Left renal cortex interstitium (tissue), 4 donors: ENCODE measurements at places on chromosomes 6 and 20. TPM values are rescaled to one million over a fixed set of nuclear protein-coding genes. Genes with fewer than 3 reads are reported as not detected.

Gene HINT3
- polyA plus RNA-seq: 31.8 TPM

- DNase-seq: no peak
Measured at GRCh38 chr20:25452333-25452732, 44.9 kb downstream of the GINS1 start.

Gene GABRR1
- 2.1 TPM for polyA plus RNA-seq

DNA sequence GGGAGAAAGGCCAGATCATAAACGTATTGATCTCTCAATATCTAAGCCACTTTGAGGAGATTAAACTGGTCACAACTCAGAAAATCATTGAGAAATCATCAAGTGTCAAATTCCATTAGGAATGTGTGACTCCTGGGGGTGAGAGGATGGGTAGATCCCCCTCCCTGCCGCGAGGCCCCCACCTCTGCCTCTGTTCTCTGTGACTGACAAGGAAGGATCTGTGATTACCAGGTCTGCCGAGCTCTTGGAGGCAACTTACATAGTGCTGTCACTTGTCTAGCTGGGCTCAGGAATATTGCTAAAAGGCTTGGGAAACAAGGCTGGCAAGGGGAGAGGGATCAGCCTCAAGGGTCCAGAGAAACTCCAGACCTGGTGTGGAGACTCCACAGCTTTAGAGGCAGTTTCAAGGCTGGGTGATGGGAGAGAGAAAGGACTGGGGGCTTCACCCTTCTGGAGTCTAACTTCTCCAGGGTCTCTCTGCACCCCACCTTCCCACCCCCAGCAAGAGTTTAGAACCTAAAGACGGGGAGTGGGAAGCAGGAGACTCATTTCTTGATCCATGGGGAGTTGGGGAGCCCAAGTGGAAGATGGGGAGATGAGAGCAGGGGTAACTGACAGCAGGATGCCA lies 11.6 kb upstream of the ARMC12 start:
- no peak for DNase-seq
